Naive thymus-derived CD4-positive, alpha-beta T cell (primary cell): ENCODE measurements at places on chromosomes 6 and 20. TPM values are rescaled to one million over a fixed set of nuclear protein-coding genes. Genes with fewer than 3 reads are reported as not detected.
A peak's percentile ranks its signal among the peaks of the same experiment; 100 is the strongest.

DNA sequence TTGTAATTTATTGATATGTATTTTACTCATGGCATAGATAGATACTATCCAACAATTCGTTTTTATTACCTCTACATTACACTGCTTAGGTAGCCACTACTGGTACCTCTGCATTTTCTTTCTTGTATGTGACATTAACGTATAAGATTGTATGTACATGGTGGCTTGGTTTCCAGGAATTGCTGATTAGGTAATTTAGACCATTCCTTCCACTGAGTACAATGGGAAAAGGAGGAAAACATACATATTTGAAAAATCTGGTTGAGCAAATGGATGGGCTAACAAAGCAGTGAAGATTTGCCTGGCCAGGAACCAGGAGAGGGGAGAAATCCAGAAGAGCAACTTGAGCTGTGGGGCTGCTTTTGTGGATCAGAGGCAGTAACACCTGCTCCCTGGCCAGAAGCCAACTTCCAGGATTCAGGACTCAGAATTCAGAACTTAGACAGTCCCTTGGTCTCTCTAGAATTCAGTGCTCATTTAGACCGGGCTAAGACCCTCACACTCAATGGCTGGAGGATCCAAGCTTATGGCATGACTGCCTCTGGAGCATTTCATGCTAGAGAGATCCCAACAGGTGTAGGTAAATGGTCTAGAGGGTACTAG is 17.9 kb upstream of the MICB start:
- no peak for DNase-seq
- H3K27ac ChIP-seq = no peak overlapping the region
- no peak overlapping the region for H3K4me3 ChIP-seq

- H3K4me3 ChIP-seq = no peak overlapping the region
- no peaks in the 10 kb centered on the region for H3K27me3 ChIP-seq
- no peaks in the 10 kb centered on the region for H3K4me1 ChIP-seq
- DNase-seq = no peak
- H3K27ac ChIP-seq = no peak overlapping the region
Observed at GRCh38 chr6:95599706-95600105, 22.4 kb downstream of the MANEA start.

GRCh38 chr20:53194306-53195290 is 222.4 kb downstream of the TSHZ2 start:
- H3K27ac ChIP-seq = no peak overlapping the region
- no peaks in the 10 kb centered on the region for H3K4me1 ChIP-seq
- H3K27me3 ChIP-seq = no peaks in the 10 kb centered on the region
- DNase-seq = no peak
- H3K36me3 ChIP-seq = no peaks in the 10 kb centered on the region

- H3K27ac ChIP-seq = no peak overlapping the region
- no peaks in the 10 kb centered on the region for H3K27me3 ChIP-seq
- H3K4me1 ChIP-seq = peaks cover 8% of the 10 kb centered on the region
- no peak overlapping the region for H3K4me3 ChIP-seq
- H3K36me3 ChIP-seq = no peaks in the 10 kb centered on the region
Observed at GRCh38 chr6:108638993-108639392, 78.3 kb downstream of the FOXO3 start.

DNA sequence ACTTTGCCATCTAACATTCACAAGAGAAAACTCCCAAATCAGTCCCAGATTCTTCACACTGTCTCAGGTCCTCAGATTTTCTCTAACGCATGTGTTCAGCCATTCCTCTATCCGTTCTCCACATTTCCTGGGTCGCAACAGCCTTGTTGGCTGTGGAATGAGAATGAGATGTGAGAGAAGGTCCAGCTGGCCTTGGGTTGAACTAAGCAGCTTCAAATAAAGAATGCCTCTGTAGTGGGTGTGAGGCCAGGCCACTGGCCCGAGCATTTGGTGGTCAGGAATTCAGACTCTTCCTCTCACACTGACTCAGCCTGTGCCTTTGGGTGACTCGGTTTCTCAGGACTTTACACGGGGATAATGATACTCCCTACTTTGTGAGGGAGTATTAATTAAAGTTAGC is 73.8 kb upstream of the CCN6 start:
- no peaks in the 10 kb centered on the region for H3K27me3 ChIP-seq
- H3K4me3 ChIP-seq = no peak overlapping the region
- H3K36me3 ChIP-seq = no peaks in the 10 kb centered on the region
- no peak overlapping the region for H3K27ac ChIP-seq
- DNase-seq = no peak

DNA sequence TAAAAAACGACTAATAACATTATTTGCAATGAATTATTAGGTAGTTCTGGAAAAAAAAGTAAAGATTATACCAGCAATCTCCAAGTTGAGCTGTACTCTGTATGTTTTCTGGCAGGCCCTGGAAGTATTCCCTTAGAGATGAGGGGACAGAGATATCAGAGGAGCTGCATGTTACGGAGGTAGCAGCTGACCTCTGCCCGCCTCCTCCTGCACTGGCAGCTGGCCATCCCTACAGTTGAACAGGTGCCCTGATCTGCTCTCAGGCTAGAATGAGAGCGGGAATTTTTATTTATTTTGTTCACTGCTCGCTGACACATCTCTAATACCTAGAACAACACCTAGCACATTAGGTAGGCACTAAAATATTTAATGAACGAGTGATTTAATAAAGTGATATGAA is 23.1 kb downstream of the FBXL4 start:
- H3K4me1 ChIP-seq = no peaks in the 10 kb centered on the region
- DNase-seq = no peak
- no peak overlapping the region for H3K4me3 ChIP-seq
- H3K27ac ChIP-seq = no peak overlapping the region
- H3K27me3 ChIP-seq = no peaks in the 10 kb centered on the region

DNA sequence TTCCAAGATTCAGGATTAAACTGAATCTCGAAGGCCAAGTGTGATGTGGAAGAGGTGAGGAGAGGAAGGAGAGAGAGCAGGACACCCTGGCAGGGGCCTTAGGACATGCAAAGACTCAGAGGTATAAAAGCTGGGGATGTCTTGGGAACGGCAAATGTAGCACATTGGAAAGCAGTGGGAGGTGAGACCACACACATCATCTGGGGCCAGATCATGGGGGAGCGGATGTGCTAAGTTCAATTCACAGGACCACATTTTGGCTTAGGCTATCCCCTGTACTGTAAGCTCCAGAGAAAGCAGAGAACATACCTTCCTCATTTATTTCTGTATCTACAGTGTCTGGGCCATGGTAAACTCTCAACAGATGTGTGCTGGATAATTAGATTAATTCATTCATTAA is 59.5 kb upstream of the MBOAT1 start:
- no peak overlapping the region for H3K27ac ChIP-seq
- H3K27me3 ChIP-seq = no peaks in the 10 kb centered on the region
- no peaks in the 10 kb centered on the region for H3K4me1 ChIP-seq
- H3K36me3 ChIP-seq = no peaks in the 10 kb centered on the region
- H3K4me3 ChIP-seq = no peak overlapping the region

DNA sequence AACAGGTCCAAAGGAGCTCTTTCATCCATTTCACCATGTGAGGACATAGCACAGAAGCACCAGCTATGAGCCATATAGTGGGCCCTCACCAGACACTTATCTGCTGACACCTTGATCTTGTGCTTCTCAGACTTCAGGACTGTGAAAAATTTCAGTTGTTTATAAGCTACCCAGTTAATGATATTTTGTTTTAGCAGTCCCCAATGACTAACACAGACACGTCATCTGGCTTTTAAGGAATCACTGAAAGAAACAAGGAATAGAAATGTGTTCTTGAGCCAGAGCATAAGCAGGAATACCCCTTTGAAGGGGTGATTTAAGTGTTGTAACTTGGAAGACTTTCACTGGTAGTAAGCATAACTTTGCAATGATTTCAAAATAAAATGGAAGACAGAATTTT is 214.7 kb upstream of the PTCHD4 start:
- no peak for DNase-seq
- no peaks in the 10 kb centered on the region for H3K27me3 ChIP-seq
- H3K4me1 ChIP-seq = no peaks in the 10 kb centered on the region
- H3K4me3 ChIP-seq = no peak overlapping the region
- H3K27ac ChIP-seq = no peak overlapping the region

DNA sequence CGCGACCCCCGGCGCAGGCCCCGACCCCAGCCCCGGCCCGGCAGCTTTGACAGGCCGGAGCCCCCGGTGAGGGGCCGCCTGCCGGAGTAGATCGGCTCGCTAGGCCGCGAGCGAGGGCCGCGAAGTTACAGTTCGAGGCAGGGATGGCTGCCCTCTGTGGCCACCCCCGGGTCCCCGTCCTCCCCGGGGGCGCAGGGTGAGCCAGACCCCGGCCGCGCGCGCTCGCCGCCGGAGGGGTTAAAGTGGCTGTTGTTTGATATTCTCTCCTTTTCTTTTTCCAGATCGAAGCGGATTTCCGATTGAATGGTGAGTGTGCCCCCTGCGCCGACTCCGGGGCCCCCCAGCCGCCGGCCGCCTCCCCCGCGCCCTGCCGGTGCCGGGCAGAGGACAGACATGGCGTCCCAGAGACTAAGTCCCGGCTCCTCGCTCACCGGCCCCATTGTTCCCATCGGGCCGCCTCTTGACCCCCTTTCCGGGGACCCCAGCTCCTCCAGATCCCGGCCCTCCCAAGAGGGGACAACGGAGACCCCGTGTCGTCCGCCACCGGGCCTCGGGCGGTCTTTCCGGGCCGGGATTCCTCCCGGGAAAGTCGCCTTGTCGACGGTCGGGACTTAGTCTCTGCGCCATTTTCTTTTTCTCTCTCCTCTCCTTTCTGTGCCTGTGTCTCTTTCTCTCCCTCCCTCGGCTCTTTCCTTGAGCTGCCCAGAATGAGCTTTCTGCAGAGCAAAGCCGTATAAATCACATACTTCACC is 704 bp downstream of the TOP1 start:
- H3K4me3 ChIP-seq = peak overlapping the region; percentile 58
- peak; percentile 24 for DNase-seq
- no peaks in the 10 kb centered on the region for H3K27me3 ChIP-seq

DNA sequence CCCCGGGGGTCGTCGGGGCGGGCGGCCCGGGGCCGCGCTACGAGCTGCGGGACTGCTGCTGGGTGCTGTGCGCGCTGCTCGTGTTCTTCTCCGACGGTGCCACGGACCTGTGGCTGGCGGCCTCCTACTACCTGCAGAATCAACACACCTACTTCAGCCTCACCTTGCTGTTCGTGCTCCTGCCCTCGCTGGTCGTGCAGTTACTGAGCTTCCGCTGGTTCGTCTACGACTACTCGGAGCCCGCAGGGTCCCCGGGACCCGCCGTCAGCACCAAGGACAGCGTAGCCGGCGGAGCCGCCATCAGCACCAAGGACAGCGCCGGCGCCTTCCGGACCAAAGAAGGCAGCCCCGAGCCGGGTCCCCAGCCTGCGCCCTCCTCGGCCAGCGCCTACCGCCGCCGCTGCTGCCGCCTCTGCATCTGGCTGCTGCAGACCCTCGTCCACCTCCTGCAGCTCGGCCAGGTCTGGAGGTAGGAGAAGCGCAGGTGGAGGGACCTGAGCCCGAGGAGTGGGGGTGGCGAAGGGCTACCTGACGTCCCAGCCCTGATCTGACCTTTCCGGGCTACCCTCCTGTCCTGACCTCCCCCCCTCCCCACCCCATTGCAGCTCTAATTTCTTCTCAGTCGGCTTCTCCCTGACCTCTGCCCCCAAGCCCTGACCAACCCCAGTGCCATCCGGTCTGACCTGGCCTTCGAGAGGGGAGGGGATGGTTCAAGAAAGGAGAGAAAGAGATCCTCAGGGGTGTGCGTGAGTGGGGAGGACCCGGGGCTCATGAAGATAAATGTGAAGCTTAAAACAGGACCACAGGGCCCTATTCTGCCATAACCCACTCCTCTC is 558 bp downstream of the XKR7 start:
- no peak overlapping the region for H3K4me3 ChIP-seq
- H3K27ac ChIP-seq = no peak overlapping the region
- H3K36me3 ChIP-seq = no peaks in the 10 kb centered on the region
- H3K4me1 ChIP-seq = no peaks in the 10 kb centered on the region

DNA sequence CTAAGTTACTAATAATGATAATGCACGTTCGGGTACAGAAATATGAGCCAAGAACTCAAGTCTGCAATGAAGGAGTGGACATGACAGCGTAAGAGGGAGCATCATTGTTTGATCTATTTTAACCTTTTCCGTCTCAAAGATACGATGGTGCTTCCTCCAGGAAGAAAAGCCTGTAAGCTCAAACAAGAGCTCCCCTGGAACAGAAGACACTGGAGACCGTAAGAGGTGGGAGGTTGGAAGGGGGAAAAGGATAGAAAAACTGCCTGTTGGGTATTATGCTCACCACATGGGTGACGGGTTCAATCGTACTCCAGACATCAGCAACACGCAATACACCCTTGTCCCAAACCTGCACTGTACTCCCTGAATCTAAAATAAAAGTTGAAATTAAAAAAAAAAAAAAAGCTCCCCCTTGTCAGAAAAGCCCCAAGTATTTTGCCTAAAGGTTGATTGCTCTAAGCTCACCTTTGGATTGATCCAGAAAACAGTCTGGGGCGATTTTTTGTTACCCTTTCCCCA is 180.5 kb downstream of the TRIM27 start:
- H3K4me1 ChIP-seq = no peaks in the 10 kb centered on the region
- peaks cover 10% of the 10 kb centered on the region for H3K27me3 ChIP-seq
- DNase-seq = no peak
- no peaks in the 10 kb centered on the region for H3K36me3 ChIP-seq
- no peak overlapping the region for H3K27ac ChIP-seq
- no peak overlapping the region for H3K4me3 ChIP-seq

DNA sequence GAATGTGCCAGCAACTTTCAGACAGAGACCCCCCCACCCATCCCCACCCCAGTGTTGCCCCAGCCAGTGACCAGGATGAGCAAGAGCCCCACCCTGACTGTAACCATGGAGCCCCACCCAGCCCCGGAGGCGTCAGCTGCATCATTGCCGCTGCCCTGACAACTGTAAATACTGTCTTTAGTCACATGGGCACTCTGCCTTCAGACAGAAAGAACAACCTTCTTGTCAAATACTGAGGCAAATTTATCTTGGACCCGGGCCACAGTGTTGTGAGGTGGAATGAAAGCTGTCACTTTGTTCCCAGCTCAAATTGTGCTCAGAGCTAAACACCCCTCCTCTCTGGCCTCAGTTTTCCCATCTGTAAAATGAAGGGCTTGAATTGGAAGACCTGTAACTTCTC is 23.7 kb downstream of the MOCS3 start:
- H3K27ac ChIP-seq = no peak overlapping the region
- H3K4me1 ChIP-seq = peaks cover 5% of the 10 kb centered on the region
- no peak overlapping the region for H3K4me3 ChIP-seq
- H3K27me3 ChIP-seq = peaks cover 3% of the 10 kb centered on the region
- DNase-seq = no peak
- H3K36me3 ChIP-seq = no peaks in the 10 kb centered on the region

Gene IYD
- not detected in 2 replicates for total RNA-seq

Gene CTCFL
- not detected for total RNA-seq

Gene MROH8
- 0.84 and 1.5 TPM in 2 replicates for total RNA-seq

Gene DDX43
- total RNA-seq = 2.4 TPM

Gene C20orf144
- total RNA-seq = 0.24 TPM

Gene FOXA2
- not detected for total RNA-seq

Gene SEL1L2
- not detected for total RNA-seq

Gene EPB41L1
- 0.05 TPM for total RNA-seq
